ENCODE measurements at places on chromosomes 1 and 21.
A peak's percentile ranks its signal among the peaks of the same experiment; 100 is the strongest.

GRCh38 chr1:174167265-174167803, 8.0 kb downstream of the RABGAP1L start:
- no peak for DNase-seq

DNA sequence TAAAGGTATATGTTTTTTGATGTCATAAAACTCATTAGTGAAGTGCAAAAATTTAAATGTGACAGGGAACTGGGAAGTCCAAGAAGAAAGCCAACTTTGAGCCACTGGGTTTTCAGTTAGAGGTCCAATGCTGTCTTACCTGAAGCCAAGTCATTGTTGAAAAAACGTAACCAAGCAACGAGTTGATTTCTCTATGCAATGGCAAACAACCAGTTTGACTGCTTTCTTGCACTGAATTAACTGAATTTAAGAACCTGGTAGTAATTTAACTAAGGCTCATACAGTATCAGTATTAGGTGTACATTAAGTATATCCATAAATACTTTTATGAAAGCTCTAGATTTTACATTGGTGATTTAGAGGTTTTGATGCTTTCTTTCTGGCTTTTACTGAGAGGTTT, 20.2 kb upstream of the S1PR1 start:
- DNase-seq: no peak

- DNase-seq: no peak
Observed at GRCh38 chr1:224080115-224080774, 33.7 kb upstream of the FBXO28 start.

DNA sequence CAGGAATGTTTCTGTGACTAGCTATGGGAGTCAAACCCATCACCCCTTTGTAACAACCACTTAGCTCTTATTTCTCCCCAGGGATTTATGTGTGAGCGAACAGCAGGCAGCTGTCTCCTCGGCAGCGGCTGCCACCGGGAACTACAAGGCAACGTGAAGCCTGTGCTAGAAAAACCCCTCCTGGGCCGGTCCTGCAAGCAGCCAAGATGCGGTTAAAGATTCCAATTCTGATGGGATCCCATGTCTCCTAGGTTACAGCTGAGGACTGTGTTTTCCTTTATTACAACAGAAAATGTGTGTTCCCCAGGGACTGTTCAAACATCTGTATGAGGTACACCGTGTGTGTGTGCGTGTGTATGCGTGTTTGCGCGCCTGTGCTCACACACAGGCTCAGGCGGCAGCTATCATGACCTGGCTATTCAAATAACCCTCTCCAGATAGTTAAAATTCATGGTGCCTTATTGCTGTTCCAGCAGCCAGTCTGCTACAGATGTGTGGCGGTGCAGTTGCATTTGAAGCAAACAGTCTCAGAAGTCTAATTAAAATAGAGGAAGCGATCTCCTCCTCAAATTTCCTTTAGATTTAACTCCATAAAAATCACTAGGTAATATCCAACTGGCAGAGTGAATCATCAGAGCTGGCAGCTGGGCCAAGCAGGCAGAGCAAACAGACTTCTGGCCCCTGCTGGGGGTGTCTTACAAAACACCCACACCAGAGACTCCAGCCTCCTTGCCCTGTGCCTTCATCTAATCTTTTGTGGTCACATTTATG, 68.0 kb downstream of the LMX1A start:
- no peak for DNase-seq

GRCh38 chr1:71587961-71588360, 507.1 kb upstream of the ZRANB2 start:
- DNase-seq: no peak

GRCh38 chr1:39525366-39526165, 34.1 kb downstream of the BMP8A start:
- peak; percentile 51 for DNase-seq

DNA sequence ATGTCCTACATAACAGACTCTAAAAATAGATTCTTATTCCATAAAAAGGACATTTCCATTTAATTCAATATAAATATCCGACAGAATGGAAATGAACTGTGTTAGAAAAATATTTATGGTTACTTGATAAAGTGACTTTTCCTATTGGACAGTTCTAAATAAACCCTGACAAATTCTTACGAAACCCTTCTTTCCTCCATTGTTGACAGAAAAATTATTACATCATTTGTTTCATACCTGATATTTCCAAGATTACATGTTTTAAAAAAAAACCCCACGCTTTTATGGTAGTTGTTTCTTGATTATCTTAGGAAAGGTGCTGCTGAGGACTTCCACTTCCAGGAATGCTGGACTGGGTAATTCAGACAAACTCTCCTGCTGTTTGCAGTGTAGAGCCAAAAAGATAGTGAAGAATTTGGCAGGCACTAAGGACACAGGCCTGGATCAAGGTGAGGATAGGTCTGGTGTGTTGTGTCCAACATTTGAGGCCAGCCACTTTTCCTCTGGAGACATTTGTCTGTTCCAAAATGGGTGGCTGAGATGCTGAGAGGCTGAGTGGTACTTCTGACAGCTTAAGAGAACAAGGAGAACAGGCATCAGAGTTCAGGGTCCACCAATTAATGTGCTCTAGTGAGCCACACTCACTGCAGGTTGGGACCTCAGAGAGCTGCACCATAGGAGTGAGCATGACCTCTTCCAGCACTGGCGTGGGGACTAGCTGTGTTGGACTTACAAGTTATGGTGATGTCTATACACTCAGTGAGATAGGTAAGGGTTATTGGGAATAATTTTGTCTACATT, 7.0 kb upstream of the C1orf116 start:
- DNase-seq: no peak

GRCh38 chr1:186722711-186723309, 42.6 kb upstream of the PTGS2 start:
- DNase-seq: no peak

- peak; percentile 73 for DNase-seq
Observed at GRCh38 chr1:9652379-9653209, 1.1 kb downstream of the PIK3CD start.

DNA sequence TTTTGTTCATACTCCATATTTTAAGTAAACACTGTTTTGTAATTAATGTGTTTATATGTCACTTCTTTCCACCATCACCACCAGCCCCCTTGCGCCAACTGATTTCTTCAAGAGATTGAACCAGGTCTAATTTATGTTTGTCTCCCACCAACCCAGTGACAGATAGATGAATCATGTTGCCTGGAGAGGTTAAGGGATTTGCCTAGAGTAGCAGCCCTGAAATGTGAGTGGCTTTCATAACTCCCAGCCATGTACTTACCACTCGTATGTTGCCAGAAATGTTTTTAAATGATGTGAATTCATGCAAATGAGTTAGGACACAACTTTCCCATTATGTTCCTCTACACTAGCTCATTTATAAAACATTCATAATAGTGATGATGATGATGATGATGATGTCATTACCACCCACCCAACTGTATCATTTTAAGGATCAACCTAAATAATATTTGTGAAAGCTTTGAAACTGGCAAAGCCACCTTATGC, 86.9 kb downstream of the LRRC8D start:
- DNase-seq: no peak

GRCh38 chr1:87524021-87524754, 195.5 kb downstream of the LMO4 start:
- DNase-seq: no peak

- DNase-seq: no peak
Observed at GRCh38 chr1:185075476-185075875, 30.1 kb downstream of the RNF2 start.

DNA sequence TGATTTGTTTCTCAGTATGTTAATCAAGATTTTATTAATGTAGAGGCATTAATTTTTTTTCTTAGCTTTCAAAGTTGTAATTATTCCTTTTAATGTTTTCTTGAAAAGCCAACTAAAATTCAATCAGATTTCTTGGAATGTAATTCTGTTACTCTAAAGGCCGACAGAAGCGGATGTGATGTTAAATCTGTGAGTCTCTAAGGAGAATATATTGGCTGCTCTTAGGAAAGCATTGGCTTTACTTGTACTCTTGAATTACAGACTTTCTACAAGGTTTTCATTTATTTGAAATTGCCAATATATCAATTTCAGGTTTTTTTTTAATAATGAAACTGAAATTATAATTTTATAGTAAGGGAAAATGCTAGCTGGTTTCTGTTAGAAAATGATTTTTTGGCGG, 29.2 kb downstream of the RRP15 start:
- DNase-seq: no peak

GRCh38 chr21:36966066-36966820, at the start of gene HLCS:
Gene HLCS, minus strand, starts transcription at chr21:36966669. Its CDS starts 31 bp downstream, at chr21:36966638.
- peak; percentile 69 for DNase-seq

- no peak for DNase-seq
Observed at GRCh38 chr1:67830928-67831830, 2.1 kb downstream of the GNG12 start.

DNA sequence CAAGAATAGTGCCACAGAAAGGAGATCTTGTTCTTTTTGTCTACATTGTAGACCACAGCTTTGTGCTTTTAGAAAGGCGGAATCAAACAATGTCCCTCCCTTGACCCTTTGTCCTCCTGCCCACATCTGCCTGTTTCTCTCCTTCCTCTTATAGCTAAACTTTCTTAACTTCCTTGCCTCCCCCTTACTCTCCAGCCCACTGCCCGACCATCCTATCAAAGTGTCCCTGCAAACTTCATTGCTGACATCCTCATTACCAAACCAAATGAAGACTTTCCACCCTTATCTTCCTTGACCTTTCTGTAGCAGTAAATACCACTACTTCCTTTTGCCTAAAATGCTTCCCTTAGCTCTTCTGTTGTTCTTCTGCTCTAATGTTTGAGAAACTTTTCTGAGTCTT, 5.0 kb downstream of the SELP start:
- DNase-seq: no peak

DNA sequence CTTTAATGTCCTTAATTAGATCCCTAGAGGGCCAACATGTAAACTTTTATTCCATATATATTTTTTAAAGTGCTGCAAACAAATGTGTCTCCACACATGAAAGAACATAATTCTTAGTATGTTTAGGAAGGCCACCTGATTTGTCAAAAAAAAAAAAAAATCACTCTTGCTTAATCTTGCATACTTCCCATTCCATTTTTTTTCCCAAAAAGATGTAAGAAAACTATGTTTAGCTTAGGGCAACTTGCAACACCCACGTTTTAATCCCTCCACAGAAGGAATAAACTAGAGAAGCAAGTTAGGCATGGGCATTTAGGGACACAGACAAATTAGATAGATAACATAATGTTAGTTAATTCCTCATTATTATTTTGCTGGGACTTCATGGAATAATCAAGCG, 5.6 kb downstream of the YOD1 start:
- no peak for DNase-seq

- DNase-seq: no peak
Observed at GRCh38 chr1:51915951-51916350, 37.4 kb upstream of the NRDC start.

- DNase-seq: no peak
Observed at GRCh38 chr1:234874291-234875288, 254.0 kb downstream of the TOMM20 start.

DNA sequence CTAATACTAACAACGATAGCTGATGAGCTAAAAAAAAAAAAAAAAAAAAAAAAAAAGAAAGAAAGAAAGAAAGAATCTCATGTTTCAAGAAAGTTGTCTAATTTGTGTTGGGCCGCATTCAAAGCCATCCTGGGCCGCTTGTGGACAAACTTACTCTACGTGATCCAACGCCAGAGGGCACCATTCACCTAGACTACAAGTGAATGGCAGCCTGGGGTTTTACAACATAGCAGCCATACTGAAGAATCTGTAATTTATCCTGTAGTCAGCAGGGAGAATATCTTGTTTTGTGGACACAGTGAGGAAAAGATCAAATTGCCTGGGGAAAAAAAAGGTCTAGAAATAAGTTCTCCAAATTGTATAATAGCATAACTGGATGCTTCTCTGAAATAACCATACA, 47.0 kb downstream of the CYP2J2 start:
- peak; percentile 22 for DNase-seq

DNA sequence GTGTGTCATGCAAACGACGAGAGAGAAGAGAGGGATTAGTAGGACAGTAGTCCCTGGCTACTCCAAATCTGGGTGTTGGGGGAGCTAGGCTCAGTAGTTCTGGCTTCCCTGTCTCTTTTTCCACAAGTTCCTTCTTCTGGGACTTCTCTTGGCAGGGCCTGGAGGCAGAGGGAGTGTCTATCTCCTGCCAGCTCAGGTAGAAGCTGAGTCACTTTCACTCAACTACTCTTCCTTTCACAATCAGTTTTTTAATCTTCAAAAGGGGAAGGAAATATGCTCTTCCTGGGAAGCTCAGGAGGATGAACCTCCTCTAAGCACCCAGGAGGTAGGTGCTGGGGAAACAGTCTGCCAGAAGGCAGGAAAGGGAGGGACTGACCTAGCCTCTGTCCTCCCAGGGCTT, 35.2 kb upstream of the MAGOH start:
- no peak for DNase-seq

GRCh38 chr1:197438010-197438790, 170.1 kb downstream of the CRB1 start:
- DNase-seq: no peak

GRCh38 chr21:22609802-22610201, 1611.6 kb downstream of the NCAM2 start:
- no peak for DNase-seq

GRCh38 chr21:19712441-19712840, 1285.8 kb upstream of the NCAM2 start:
- no peak for DNase-seq

DNA sequence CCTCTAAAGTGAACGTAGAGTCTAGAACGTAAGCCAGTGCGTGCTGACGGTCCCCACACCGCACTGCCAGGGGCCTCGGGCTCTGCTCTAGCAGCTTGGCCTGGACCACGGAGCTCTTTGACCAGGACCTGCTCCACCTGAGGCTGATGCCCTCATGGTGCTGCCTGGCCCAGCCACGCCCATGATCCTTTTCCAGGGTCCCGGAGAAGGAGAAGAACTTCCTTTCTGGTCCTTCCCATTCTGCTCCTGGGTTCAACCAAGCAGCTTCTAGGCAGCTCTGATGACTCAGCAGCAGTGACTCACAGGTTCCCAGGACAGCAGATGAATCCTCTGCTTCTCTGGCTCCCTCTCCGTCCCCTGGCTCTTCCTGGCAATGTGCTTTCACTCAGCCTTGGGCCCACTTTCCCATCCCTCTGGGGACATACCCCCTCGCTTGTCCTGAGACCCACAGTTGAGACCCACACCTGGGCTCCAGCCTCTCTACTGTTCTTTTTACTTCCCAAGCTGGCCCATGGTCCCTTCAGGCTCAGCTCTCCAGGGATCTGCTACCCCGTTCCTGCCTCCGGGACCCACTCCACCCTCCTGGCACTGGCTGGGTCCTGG, 246.3 kb upstream of the RAB4A start:
- no peak for DNase-seq

Data from activated T-helper 1 cell treated with anti-CD3 and anti-CD28 coated beads, Interleukin-12 subunit alpha, Interleukin-12 subunit beta, Interleukin-2, Interleukin-4 antibody, amounts not matched to agents 30 ng/mL and 10 ng/mL and 1 ng/mL, durations not matched to agents 14 hours and 24 hours and 36 hours (primary cell).